ENCODE measurements at places on chromosomes 12 and 14.

GRCh38 chr12:28626504-28626903, 436.2 kb downstream of the CCDC91 start:
- no peak for DNase-seq

DNA sequence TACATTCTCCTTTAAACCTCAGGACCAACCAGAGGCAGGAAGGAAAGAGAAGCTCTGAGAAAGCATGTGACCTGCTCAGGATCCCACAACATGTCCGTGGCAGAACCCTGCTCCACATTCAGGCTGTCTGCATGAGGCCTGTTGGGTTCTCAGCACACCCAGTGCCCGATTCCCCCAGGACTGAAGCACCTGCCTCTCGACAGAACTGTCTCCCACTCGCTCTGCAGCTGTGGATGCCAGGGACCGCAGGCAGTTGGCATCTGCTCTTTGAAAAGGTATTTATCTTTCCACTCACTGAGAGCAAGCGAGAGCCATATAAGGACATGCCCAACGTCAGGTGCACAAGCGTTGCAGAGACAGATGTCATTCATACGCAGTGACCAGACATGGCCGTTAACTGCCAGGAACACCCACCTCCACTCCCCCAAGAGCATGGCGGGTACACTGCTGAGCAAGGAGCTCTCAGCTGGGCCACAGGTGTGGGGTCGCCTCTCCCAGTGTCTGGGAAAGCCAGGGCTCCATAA, 18.9 kb downstream of the PITPNM2 start:
- DNase-seq, result no peak

GRCh38 chr12:103373088-103373523, 122.7 kb downstream of the C12orf42 start:
- DNase-seq, result no peak

GRCh38 chr12:14261096-14261495, 104.4 kb upstream of the ATF7IP start:
- no peak for DNase-seq

- DNase-seq, result no peak
Measured at GRCh38 chr12:14257303-14257733, 108.2 kb upstream of the ATF7IP start.

- DNase-seq, result no peak
Measured at GRCh38 chr14:67650694-67651093, 23.7 kb downstream of the VTI1B start.

GRCh38 chr12:57893431-57894353, 47.2 kb upstream of the CTDSP2 start:
- DNase-seq, result no peak

GRCh38 chr12:107328442-107329133, 235.2 kb upstream of the CRY1 start:
- DNase-seq, result no peak

DNA sequence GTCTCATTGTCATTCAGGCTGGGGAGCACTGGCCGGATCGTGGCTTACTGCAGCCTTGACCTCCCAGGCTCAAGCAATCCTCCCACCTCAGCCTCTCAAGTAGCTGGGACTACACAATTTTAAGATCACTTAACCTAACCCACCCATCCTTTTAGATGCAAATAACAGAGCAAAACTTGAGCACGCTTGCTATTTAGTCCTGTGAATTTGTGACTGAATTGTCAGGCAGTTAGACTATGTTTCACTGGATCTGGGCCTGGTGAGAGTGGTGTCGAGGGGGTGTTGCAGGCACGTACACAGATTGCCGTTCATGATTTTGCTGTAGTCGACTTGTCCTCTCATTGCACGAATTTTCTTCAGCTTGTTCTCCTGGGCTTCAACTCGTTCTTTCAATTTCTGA, 38.2 kb downstream of the ZFYVE21 start:
- DNase-seq, result no peak

GRCh38 chr12:124866883-124867400, 3.3 kb upstream of the SCARB1 start:
- DNase-seq, result no peak
